Amygdala (tissue), 56 donors: ENCODE measurements at places on chromosomes 3 and 15.
A peak's percentile ranks its signal among the peaks of the same experiment; 100 is the strongest.

DNA sequence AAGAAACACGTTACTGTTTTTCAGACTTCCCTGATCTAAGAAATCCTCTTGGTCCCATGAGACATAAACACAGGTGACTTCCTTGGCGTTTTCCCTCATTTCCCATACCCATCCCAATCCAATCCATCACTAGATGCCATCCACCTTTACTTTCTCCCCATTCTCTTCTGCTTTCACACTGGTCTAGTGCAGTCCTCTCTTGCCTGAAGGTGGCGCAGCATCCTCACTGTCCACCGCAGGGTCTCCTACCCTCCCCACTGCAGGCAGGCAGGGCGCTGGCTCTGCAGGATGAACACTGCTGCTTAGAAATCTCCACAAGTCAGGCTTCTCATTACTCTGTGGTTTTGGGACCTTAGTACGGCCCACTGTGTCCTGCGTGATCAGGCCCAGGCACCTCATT lies 58.2 kb downstream of the RAB7A start:
- peak; percentile 62 for DNase-seq

DNA sequence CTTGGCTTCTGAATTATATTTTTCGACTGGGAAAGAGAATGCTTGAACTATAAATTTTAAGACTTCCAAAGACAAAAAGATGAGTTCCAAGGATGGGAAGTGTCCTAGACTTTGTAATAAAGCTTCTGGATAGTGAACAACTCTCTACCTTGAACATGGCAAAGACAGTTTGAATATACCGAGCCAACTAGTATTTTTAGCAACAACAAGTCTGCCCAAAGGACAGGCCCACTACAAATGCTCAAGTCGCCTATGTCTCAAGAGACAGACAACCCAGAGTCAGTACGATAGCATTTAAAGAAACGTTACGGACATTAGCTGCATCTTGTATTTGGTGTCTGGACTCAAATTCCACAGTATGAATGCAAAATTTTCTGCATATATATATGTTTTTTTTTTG lies 175.3 kb upstream of the SLC2A2 start:
- DNase-seq: no peak

DNA sequence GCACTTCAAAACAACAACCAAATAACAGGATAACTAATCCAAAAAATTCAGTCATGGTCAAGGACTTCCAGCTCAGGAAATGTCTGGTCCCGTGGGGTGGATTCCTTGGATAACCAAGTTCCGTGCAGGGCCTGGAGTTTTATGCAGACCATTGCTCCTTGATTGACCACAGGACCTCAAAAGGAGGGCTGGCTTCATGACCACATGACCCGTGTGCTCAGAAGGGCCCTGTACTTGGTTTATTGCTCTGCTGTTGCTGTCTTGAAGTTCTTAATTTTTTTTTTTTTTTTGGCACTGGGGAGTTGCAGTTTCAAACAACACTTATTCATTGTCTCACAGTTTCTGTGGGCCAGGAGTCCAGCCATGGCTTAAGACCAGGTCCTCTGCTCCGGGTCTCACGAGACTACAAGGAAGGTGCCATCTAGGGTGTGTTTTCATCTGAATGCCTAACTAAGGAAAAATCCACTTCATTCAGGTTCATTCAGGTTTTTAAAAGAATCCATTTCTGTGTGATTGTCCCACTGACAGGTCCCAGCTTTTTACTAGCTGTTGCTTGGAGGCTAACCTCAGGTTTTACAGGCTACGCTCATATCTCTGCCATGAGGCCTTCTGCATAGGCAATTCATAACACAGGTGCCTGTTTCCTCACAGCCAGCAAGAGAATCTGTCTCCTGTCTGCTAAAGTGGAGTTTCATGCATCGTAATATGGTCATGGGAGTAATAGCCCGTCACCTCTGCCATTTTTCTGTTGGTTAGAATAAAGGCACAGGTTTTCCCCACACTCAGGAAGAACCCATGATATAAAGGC lies 65.3 kb downstream of the FLNB start:
- DNase-seq: no peak

DNA sequence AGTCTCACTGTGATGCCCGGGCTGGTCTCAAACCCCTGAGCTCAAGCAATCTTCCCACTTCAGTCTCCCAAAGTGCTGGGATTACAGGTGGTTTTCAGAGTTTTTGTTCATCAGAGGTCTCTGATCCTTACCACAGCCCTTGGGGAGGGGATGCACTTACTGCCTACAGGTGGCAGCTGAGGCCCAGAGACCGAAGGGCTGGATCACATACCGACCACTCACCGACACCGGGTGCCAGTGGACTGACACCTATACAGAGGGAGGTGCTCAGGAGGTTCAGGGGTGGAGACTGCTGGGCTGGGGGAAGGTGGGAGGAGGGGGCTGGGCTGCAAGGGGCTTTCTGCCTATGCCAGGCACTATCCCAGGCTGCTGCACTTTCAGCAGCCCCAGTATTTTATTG lies 19.5 kb downstream of the DUSP7 start:
- DNase-seq: no peak
